ENCODE measurements at places on chromosomes 4 and X.
A peak's percentile ranks its signal among the peaks of the same experiment; 100 is the strongest.

DNA sequence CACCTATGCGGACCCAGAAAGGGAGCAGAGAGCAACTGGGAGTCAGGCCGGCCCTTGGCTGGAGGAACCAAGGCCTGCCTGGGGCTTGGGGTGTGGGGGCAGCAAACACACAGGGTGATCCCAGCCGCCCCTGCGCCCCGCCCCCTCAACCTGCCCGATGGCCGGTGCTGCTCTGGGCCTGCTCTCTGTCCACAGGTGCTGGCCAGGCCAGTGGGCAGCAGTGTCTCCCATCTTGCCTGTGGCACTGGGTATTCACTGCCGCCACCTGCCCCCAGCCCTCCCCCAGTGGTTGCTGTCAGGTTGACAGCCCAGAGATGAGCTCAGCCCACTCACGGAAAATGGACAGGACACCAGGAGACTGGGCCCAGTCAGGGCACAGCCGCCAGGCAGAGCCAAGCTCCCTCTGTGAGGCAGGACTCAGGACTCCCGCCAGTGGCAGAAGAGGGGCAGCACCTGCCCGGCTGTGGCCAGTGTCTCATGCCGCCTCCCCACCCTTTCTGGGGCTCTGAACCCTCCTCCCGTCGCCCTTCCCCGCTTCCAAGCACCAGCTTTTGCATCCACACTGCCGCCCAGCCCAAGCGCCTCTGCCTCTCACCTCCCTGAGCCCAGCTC is 4.7 kb downstream of the NKX1-1 start:
- DNase-seq = no peak

DNA sequence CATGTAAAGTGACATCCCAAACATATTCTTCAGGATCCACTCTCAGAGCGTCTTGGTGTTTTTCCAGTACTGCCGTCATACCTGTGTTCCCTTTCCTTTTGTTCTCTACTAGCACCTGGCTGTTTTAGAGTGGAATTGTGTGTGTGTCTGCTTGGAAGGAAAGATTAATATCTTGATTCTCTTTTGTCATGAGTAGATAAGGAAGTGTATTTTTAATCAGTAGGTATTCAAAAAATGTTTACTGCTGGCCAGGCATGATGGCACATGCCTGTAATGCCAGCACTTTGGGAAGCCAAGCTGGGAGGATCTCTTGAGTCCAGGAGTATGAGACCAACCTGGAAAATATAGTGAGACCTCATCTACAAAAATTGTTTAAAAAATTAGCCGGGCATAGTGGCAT is 198.8 kb downstream of the CBR4 start:
- DNase-seq = peak; percentile 61

- no peak for DNase-seq
Measured at GRCh38 chr4:100555611-100556337, 38.0 kb upstream of the EMCN start.

- DNase-seq = no peak
Measured at GRCh38 chrX:100850317-100850716, 23.8 kb downstream of the NOX1 start.

GRCh38 chrX:136658151-136658550 is 10.2 kb downstream of the CD40LG start:
- DNase-seq = no peak

GRCh38 chr4:41526628-41527027 is 11.3 kb upstream of the LIMCH1 start:
- DNase-seq = no peak

GRCh38 chr4:26877406-26877805 is 16.8 kb downstream of the STIM2 start:
- no peak for DNase-seq

DNA sequence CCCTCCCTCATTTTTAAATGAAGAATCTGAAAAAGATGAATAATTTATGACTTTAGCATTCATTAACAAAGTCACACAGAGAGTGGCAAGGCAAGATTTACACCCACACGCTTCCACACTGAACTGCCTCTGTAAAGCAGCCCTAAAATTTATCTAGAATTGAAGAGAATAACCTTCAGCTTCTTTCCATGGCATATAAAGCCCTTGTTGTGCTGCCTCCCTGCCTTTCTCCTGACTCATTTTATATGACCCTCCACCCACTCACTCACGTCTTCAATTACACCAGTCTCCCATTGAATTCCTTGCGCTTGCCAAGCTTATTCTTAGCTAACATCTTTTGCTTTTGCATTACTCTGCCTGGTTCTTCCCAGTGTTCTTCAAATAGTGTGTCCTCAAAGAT is 2649.3 kb downstream of the PCDH7 start:
- peak; percentile 9 for DNase-seq

- no peak for DNase-seq
Measured at GRCh38 chr4:14125375-14126129, 498.0 kb upstream of the BOD1L1 start.

GRCh38 chr4:71634364-71634763 is 149.5 kb downstream of the GC start:
- no peak for DNase-seq

GRCh38 chrX:104568304-104568915 is 2.4 kb downstream of the IL1RAPL2 start:
- DNase-seq = no peak

- no peak for DNase-seq
Measured at GRCh38 chr4:16588651-16589050, 309.8 kb downstream of the LDB2 start.

- peak; percentile 49 for DNase-seq
Measured at GRCh38 chr4:53573696-53574095, 17.6 kb downstream of the LNX1 start.

DNA sequence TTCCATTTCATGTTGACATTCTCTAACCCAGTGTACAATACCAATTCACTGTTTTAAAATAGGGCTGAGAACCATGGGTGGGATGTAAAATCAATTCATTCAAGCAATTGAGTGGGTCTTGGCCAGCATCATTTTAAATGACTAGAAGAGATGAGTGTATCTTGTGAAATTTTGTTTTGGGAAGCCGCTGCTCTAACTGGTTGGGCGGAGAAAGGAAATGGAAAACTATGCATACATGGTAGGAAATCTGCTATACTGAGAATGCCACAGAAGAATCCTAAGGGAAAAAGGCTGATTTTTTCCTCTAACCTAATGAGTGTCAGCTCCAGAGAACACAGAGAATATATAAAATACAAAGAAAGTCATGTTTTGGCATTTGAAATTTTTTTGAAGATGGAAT is 54.8 kb upstream of the DCLK2 start:
- DNase-seq = peak; percentile 30

- peak; percentile 87 for DNase-seq
Measured at GRCh38 chr4:90318193-90318592, 191.0 kb downstream of the CCSER1 start.

GRCh38 chr4:30094887-30095286 is 625.3 kb upstream of the PCDH7 start:
- peak; percentile 18 for DNase-seq

DNA sequence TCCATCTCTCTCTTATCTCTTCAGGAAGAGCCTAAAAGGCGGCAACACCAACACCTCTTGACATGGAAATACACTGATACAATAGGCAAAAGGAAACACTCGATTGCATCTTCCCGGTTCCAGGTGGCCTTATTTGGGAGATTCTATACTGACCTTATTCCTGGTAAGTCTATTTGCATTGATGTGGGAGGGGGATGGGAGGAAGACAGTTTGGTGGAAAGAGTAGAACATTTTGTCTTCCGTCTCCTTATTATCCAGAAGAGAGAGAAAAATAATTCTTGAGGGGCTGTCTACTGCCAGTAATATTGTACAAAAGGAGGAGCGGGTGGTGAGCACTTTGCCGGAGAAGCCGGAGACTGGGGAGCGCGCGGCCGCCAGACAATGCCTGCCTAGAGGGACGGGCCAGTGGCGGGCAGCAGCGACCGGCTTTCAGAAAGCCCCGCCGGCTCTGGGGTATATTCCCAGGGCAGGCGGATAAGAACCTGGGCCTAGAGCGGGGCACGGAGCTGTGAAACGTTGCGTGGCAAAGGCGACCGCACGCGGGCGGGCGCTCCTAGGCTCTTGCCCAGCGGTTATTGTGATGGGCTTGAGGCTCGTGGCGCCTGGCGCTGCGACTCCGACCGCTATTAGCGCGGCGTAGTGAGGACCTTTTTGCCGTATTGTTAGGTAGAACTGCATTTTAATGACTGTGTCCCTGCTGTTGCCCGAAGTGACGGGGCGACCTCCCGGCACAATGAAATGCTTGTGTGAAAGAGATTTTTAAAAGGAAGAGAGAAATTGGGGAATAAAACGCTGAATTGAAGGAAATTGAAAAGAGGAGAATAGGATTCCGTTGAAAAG is 518 bp downstream of the PRDM8 start:
- no peak for DNase-seq

DNA sequence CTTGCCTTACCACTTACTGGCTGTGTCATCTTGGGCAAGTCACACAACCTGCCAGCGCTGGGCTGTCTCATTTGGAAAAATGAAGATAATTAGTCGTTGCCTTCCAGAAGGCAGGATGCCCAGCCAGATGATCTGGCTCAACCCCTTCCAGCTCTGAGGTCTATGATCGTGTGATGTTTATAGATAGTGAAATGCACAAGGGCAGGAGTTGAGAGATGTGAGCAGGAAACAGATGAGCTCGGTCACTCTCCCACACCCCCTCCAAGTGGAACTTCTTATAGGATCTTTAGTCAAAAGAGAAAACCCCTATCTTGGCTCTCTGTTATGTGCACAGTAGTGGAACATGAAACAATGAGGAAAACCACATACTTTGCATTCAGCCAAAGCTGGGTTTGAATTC is 336.8 kb upstream of the PPARGC1A start:
- no peak for DNase-seq

DNA sequence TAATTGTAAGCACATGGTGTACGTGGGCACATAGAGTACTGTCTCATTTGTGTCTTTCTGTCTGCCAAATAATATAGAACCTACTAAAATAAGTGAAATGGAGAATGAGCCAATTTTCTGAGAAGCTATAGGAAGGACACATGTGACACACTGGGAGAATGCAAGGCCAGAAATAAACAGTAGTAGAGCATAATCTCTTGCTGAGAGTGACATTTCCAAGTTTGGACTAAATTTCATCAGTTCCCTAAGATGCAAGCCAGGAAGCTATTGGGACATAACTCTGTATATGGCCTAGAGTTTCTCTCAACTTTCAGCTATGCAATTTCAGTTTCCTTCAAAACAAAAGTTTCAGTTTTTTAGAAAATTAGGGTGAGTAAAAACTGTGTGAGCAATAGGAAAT is 638.7 kb downstream of the PCDH18 start:
- no peak for DNase-seq
